ENCODE measurements at places on chromosomes 13 and 19.

DNA sequence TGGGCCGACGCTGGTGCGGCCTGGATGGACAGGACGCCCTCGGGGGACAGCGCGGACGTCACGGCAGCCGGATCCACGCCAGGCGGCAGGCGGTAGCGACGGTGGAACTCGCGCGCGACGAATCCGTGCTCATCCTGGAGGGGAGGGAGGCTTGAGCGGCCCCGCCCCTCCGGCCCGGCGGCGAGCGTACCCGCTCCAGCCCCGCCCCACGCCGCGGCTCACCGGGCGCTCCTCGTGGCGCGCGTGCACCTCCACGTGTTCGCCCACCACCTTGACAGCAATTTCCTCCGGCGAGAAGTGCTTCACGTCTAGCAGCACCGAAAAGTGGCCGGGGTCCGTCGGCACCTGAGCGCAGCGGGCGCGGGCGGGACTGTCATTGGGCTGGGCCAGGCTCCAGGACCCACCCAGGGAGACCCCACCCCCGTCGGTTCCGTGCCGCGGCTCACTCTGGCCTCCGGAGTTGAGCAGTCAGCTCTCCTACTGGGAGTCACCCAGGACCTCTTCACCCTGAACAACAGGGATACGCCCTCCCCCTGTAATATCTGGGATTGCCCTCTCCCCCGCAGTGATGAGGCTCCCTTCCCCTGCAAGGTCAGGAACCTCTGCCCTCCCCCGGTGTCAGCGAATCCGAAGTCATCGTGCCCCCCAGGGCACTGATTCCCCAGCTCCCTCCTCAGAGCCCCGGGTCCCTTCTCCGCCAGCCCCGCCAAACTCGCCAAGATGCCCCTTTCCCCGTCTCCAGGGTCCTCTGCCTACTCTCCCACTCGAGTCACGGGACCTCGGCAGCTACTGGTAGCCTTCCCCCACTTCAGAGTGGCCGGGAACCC is 1.1 kb downstream of the HSPB6 start:
- DNase-seq: peak; percentile 52

DNA sequence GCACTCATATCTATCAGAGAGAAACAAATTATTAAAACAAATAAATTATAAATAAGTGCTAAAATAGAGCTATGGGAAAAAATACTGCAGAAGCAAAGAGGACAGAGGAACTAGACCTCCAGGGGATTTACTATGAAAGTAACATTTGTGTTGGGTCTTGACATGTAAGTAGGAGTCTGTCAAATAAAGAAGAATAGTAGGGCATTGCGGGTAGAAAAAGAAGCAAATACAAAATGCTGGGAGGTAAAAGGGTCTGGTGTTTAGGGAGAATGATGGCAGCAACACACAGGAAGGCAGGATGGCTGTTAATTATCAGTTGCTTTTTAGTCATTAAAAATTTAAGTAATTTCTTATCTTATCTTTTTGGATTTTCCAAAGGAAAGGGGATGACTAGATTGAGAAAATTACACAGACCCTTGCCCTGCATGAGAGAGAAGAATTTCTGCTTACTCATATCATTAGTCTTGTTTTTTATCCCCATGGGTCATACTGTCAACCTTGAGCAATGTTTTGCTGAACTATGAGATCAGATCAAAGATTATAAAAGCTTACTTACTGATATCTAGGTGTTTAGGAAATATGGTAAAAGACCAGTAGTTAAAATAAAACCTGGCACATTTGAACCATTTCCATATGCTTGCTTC is 472.7 kb downstream of the DIAPH3 start:
- DNase-seq: no peak

DNA sequence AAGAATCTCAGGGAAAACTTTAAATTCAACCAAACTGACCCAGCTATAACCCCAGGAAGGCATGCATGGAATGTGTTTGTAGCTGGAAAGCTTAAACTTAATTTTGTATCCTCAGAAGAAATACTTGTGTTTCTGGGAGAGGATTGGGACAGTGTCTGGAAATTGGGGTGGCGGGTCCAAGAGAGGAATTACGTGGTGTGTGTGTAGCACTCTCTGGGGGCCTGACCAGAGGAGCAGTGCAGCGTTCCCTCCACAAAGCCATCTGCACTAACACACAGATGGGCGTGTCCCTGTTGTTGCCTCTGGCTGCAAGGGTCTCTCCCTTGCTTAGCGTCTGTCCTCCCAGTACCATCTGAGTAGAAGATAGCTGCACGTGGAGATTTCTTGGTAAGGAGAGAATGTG is 6.4 kb downstream of the GARRE1 start:
- DNase-seq: no peak

GRCh38 chr13:85261757-85262346 is 537.4 kb downstream of the SLITRK6 start:
- DNase-seq: no peak

GRCh38 chr19:43452582-43452981 is 12.8 kb downstream of the LYPD3 start:
- DNase-seq: no peak

All from stimulated activated naive CD4-positive, alpha-beta T cell (primary cell).